BE2C (cell line): ENCODE measurements at places on chromosomes 3 and 15.
A peak's percentile ranks its signal among the peaks of the same experiment; 100 is the strongest.

DNA sequence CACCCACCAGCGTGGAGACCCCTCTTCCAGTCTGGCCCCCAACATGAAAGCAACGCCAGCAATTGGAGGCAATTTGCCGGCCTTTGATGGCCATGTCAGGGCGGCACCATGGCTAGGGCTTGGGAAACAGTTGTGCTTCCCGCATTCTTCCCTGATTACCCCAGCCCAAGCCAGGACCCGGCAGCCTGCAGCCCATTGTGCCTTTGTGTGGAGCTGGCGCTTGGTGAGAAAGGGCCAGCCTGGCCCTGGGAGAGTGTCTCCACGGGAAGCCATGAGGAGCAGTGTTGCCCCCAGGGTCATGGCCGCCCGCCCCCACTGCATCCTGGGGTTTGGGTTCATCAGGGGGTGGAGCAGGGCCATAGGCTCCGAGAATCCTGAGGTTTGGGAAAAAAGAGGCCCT, 66.0 kb downstream of the DNAJB8 start:
- DNase-seq: no peak

GRCh38 chr3:11544412-11545181, 99.1 kb downstream of the VGLL4 start:
- peak; percentile 31 for DNase-seq

DNA sequence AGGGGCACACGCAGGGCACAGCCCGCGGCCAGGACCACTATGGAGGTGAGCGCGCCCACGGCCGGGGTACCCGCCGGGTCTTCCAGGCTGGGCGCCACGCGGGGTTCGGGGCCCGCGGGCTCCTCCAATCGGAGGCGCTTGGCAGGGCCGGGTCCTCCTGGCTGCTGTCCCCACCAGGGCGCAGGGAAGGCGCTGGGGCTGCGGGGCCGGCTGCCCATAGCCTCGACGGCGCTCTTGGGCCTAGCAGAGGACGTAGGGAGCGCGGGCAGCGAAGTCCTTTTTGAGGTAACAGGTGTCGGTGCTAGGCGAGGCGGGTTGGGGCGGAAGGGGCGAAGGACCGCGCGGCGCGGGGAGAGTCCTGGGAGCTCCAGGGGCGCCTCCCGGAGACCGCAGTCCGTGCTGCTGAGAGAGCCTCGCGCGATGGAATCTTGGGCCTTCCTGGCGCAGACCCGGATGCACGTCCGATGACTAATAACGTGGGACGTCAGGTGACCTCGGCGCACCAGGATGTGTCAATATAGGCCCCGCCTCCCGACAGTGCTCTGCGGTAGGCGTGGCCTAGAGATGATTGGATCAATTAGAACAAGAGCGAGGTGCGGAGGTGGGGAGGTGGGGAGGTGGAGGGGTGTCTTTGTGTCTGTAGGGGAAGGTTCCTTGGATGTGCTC, at the start of gene PRR23A:
PRR23A (minus strand) TSS at position 218 of the 666 bp plus-strand sequence; CDS start at position 218, 0 bp downstream.
- DNase-seq: no peak

GRCh38 chr15:27767918-27768640, 331.0 kb downstream of the OCA2 start:
- no peak for DNase-seq

DNA sequence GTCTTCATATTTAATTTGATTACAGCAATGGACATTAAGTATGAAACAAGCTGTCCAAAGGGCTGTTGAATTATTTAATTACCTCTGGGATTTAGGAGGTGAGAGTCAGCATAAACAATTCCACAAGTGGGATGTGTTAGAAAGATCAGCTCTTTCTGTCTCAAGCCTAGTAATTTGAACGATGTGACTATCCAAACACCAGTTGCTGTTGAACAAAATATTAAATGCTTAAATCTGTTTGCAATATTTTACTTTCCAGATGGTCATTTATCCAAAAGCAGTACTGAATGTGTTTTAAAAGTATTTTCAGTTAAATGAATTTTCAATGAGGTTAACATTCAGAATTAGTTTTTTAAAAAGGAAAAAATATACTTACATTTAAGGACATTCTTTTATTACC, 12.7 kb downstream of the KCNAB1 start:
- DNase-seq: no peak

GRCh38 chr15:91022832-91023129, 387 bp upstream of the VPS33B start:
- DNase-seq: no peak

DNA sequence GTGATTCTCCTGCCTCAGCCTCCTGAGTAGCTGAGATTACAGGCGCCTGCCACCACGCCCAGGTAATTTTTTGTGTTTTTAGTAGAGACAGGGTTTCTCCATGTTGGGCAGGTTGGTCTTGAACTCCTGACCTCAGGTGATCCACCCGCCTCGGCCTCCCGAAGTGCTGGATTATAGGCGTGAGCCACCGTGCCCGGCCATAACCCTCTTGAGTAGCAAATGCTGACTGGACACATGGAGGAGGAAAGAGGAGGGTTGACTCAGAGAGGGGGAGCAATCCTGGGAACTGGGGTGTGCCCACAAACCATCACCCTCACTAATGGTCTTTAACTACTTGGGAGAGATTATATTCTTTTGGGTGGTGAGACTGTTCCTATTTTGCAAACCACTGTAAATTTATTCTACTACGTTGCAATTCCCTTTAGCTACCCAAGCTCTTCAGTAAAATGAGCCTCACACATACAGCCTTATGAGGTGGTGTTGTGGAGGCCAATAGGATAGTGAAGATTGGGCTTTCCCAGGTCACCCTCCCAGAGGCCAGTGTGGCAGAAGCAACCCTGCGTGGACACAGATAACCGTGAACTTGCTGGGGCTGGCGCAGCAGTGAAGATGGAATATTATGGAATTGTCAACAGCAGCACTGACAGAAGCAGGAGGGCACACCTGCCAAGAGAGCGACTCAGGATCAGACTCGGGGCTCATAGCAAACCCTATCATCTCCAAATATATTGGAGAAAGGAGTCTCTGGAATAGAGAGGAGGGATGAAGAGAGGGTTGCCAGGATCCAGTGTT, 37.4 kb downstream of the TLNRD1 start:
- DNase-seq: no peak

- DNase-seq: no peak
Observed at GRCh38 chr3:156360083-156360482, 194.8 kb downstream of the SSR3 start.

- DNase-seq: no peak
Observed at GRCh38 chr15:51335538-51336410, 2.6 kb downstream of the CYP19A1 start.

DNA sequence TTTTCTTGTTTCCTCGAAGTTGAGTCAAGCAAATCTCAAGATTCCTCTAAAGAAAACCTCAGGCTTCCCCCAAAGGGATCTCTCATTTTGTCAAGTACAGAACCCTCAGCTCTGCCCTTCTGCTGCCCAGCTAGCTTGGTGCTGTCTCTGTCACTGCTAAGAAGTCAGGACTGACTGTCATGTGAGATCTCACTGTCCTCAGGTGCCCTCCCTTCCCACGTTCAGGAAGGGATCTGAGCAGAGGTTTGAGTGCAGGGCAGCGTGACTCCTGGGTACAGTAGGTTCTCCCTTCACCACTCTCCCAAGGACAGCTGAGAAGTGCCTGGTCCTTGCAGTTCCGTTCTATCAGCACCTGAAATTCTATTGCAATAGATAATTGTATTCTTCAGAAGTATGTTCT, 229.7 kb downstream of the SLCO3A1 start:
- no peak for DNase-seq

DNA sequence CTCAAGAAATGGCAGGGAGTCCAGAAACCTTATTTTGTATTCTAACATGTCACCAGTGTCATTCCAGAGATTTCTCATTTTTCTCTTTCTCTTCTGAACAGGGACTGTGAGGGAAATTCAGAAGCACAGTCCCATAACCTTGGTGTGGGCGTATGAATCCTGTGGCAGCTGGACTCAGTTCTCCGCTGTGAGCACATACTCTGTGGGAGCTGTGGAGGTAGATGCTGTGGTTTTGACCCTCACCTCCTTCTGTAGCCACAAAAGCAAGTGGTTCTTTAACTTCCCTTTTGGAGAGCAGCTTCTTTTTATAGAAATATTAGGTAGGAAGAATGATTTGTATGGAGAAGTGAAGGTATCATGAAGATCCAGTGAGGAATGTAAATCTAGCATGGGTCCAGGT, 13.4 kb downstream of the TMEM207 start:
- DNase-seq: no peak

DNA sequence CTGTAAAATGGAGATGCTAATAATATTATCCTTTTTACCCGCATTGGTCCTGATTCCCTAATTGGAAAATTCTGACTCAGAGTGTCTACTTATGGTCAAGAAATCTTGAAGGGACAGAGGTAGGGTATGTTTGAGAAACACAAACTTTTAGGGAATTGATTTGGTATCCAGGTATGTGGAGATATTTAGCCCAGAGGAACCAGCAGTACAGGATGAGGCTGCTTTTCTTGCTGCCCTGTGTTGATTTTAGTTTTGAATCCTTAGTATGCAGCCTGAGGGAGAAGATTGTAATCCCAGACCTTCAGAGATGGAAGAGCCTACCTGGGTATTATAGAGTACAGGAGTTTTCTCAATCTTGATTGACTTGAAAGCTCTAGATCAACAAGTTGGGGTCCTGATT, 569.1 kb downstream of the PDCD6IP start:
- DNase-seq: no peak

DNA sequence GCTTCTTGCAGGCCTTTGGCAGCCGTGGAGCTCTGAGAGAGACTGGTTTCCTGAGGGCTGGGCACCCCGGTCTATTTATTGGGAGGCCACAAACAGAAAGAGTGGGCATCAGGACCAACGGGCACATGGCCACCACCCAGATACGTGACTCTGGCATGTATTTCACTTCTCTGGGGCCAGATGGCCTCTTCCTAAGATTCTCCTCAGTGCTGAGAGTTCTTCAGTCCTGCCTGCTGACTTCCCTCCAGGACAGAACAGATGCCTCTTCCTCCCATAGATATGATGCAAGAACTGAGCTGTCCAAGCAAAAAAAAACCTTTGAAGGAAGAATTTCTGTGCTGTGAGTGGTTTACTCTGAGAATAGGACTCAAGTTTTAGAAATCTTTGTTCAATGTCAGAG, 107.7 kb downstream of the IGF2BP2 start:
- no peak for DNase-seq

DNA sequence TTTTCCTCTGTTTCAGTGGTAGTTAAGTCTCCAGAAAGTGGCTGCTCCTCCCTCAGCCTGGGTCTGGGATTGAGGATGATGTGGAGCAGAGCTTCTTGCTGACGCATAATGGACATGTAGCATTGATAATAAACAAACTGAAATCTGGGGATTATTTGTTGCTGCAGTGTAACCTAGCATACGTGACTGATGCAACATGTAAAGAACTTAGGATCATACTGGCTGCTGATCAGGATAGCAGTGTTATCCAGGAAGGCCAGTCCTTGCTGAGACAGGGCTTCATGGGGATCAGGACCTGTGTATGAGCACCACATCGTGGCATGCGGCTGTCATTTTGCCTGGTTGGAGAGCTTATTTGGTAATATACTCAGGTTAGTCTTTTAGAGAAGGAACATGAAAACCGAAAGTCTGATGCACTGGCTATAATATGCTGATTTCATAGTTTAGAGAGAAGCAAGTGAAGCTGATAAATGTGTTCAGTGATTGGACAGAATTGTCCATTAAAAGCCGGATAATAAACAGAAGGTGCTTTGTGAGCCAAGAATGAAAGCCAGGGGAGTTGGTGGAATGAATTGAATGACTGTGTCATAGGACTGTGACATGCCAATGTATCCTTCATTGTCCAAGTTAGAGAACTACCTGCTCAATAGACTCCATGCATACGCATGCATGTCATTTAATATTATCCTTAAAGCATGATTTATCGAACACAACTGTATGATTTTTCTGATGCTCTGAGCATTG, 4.1 kb downstream of the MINAR1 start:
- DNase-seq: no peak

GRCh38 chr3:146148468-146148931, 12.5 kb downstream of the PLOD2 start:
- no peak for DNase-seq

DNA sequence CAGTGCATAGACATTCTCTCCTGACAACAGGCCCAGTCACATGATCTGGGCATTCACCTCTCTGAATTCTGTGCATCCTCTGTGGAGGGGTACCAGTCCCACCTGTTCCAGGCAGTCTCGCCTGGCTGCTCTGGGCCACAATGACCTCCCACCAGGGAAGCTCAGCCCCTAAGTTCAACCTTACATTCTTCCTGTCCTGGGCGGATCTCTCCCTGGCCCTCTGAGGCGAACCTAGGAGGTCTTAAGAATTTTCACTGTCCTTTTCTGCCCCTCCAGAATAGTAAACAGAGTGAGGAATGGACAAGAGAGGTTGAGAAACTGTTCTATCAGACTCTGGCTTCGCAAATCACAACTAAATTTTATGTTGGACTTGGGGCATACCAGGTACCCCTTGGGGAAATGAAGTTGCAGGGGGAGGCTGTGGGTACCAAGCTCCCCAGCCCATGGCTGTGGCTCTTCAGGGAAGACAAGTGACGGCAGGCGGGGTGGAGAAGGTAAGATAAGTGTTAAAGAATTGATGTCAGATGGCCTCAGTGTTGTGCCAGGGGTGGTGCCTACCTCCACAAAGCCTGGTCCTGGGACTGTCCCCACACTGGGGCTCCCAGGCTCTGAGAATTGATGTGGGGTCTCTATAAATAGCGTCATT, 5.3 kb downstream of the SCN5A start:
- DNase-seq: no peak

DNA sequence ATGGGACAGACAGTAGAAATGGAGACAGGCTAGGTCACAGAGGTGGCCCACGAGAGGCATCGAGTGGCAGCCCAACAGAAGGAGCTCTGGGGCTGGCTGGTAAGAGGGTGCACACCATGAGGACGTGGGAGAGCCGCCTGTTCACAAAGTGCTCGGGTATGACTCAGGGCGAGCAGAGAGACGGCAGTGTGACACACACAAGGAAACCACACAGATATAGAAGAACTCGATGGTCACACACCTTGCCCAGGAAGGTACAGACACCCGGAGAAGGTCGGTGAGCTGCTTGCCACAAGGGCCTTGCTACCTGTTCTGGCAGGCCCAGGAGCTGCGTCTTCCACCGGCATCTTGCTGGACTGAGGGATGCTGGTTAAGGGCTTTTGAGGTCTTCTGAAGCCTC, 50.2 kb downstream of the CA12 start:
- no peak for DNase-seq

GRCh38 chr3:149419816-149420215, 42.4 kb upstream of the TM4SF1 start:
- no peak for DNase-seq

- DNase-seq: no peak
Observed at GRCh38 chr3:155852341-155852740, 1.9 kb downstream of the SLC33A1 start.
